ENCODE measurements at places on chromosomes 11 and 22.

DNA sequence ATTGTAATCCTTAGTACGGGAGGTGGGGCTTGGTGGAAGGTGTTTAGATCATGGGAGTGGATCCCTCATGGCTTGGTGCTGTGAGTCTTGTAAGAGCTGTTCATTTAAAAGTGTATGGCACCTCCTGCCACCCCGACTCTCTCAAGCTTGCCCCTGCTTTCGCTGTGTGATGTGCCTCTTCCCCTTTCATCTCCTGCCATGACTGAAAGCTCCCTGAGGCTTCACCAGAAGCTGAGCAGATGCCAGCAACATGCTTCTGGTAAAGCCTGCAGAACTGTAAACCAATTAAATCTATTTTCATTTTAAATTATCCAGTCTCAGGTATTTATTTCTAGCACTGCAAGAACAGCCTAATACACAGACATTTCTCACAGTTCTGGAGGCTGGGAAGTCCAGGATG lies 40.8 kb downstream of the GAB2 start:
- no peak for DNase-seq

DNA sequence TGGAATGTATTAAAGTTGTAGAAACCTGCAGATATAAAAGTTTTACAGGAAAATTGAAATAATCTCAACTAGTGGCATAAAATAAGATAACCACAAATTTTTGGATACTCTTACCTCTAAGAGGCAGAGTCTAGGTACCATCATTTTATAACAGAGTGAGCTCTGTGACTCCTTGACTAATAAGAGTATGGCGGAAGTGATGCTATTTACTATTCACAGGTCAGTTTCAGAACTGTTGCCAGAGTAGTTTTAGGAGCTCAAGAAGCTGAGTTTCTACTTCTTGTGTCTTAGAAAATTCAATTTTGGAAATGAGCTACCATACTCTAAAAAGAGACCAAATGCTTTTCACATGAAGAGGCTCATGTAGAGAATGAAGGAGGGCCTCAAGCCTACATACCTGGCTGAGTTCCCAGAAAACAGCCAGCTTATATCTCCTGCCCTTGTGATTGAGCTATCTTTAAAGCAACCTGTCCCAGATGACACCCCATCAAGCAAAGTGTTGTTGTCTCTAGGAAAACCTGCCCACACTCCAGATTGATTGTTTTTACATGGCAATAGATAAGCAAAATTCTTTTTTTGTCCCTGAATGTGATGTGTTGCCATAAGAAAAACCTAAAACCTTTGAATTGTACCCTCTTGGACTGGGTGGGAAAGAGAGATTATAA lies 712.8 kb upstream of the CNTN5 start:
- DNase-seq: no peak

- DNase-seq: no peak
These were observed 34.5 kb downstream of the CELF1 start for GRCh38 chr11:47518212-47518964.

DNA sequence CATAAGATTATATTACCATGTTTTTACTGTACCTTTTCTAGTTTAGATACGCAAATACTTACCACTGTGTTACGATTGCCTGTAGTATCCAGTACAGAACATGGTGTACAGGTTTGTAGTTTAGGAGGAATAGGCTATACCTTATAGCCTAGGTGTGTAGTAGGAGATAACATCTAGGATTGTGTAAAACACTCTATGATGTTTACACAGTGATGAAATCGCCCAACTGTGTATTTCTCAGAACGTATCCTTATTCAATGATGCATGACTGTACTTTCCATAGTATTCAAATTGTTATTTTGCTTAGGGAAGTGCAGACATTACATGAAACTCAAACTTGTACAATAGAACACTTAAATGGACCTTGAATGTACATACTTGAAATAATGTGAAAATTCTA lies 188.1 kb upstream of the PDGFD start:
- no peak for DNase-seq

- DNase-seq: no peak
These were observed 103.0 kb downstream of the KCNQ1 start for GRCh38 chr11:2547806-2548205.

DNA sequence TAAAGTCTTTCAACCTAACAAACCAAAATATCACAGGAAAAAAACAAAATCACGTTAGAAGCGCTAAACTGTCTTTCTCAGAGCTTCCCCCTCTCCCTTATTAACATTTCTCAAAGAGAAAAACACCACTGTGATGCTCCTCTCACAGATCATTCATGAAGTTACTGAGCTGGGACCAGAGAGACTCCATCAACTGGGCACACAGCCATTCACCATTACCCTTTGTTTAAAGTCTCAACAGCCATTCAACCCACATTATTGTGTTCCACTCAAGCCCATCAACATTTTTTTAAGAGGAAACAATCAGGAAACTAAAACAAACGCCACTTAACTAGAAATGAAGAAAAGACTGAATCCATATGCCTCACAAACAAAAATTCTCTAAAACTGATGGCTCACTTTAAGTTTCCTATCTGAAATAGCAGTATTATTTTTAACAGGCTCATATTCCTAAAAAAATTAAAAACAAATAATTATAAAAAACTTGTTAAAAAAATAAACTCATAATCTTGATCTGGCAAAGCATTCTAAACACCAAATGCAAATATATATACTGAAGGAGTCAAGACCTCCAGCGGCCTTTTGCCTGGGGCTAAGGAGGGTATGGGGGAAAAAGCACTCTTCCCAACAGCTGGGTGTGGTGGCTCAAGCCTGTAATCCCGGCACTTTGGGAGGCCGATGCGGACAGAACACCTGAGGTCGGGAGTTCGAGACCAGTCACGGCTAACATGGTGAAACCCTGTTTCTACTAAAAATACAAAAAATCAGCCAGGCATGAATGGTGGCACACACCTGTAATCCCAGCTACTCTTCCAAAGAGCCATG lies 14.0 kb downstream of the CELF1 start:
- no peak for DNase-seq

- DNase-seq: no peak
These were observed 124.5 kb upstream of the TMEM45B start for GRCh38 chr11:129691142-129691541.

DNA sequence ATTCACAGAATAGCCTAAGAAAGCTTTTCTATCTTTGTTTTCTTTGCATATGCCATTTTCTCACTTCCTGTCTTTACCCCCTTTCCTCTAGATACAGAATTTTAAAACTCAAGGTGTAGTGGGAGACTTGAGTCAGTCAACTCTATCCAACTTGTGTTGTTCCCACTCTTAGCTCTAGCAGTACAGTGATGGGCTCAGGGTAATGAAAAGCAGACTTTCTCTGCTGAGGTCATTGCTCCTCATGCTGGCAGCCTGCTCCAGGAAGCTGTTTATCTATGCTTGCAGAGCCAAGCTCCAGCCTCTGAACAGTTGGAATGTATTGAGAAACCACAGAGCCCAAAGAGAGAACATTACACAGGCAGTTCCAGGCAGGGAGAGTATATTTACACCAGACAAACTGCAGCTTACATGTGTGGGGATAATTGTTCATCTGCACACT lies 68.1 kb downstream of the CSTPP1 start:
- DNase-seq: no peak

DNA sequence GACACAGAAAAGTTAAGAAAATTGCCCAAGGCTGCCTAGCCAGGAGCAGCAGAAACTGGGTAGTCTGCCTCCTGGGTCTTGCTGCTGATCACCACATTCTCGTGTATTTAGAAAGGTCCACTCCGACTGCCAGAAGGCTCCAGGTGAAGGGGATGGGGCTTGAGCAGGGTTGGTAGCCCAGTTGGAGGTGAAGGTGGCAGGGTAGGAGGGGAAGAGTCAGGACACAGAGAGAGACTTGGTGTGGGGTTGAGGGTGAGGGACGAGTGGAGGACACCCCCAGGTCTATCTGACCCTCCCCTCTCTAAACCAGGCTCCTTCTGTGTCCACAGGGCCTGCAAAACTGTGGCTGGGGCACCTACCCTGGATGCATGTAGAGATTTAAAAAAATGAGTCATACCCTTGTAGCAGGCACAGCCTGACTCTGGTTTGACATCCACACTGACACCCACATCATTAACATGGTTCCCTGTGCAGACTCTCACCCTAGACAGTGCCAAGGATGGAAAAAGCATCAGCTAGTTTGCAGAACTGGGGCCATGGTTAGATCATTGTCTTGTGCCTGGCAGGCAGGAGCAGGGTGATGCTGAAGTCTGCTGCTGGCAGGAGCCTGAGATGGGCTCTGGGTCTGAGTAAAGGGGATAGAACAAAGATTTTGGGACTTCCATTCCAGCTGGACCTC lies 273.2 kb downstream of the TENM4 start:
- no peak for DNase-seq

- no peak for DNase-seq
These were observed 28.6 kb upstream of the MUC5AC start for GRCh38 chr11:1129143-1129610.

DNA sequence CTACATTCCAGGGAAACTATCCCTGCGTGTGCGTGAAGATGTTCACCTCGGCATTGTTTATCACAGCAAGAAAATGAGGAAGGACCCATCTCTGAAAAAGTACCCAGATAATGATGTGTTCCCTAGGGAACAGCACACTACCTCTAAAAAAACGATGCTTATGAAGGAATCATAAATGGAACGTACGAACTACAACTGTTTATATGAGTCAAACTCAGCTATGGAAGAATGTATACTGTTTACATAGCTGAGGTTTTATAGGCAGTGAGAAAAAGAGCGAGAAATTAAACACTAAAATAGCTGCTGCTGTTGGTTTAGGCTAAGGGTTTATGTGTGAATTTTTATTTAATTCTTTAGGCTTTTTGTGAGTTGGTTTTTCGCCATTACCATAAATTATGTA lies 48.9 kb downstream of the APOL1 start:
- DNase-seq: no peak

- no peak for DNase-seq
These were observed 136.4 kb downstream of the NECTIN1 start for GRCh38 chr11:119592642-119593041.

GRCh38 chr22:37229805-37230672 lies 14.0 kb downstream of the RAC2 start:
- peak; percentile 85 for DNase-seq

GRCh38 chr11:76266286-76267100 lies 60.2 kb upstream of the WNT11 start:
- no peak for DNase-seq

- no peak for DNase-seq
These were observed 332.0 kb upstream of the CCDC179 start for GRCh38 chr11:23192256-23192655.

GRCh38 chr11:75496305-75496752 lies 29.4 kb downstream of the GDPD5 start:
- no peak for DNase-seq

DNA sequence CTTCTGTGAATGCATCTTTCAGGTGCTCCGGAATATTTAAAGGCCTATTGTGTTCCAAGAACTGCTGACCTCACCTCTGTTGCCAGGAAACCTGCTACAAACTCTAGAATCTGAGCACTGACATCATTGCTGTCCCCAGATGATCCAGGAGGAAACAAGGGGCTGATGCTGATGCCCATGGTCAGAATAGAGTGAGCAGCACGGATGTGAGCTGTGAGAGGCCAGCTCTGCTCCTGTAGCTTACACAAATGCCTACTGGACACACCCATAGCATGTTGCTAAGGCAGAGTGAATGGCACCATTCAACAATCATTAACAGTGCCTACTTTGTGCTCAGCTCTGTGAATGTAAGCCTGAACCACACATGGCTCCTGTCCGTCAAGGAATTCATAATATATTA lies 276.7 kb upstream of the API5 start:
- no peak for DNase-seq

DNA sequence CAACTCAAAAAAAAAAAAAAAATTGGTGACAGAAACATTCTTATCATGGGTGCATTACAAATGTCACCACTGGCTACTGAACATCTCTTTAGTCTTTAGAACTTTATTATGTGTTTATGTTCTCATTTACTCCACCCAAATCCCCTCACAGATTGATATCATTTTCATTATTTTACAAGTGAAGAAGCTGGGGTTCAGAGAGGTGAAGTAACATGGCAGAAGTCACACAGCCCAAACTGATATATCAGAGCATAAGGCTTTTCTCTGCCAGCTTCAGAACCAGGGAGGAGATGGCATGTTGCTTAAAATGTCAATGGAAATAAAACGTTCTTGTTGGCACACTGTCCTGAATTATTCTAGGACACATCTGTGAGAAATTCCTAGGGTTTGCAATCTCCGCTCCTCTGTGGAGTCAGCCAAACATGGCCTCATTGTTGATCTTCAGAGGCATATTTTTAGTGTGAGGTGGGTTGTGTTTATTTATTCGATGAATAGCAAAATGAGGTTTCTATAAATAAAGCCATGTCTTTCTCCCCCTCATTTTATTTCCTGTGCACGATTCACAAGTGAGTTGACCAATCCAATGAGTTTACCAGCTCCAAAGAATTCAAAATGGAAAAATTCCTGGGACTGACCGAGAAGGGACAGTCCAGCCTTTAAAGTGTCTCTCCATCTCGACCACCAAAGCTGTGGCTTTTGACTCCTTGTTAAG lies 72.9 kb upstream of the ANO1 start:
- no peak for DNase-seq

- DNase-seq: no peak
These were observed 59.9 kb downstream of the CYB5R2 start for GRCh38 chr11:7613394-7613720.

DNA sequence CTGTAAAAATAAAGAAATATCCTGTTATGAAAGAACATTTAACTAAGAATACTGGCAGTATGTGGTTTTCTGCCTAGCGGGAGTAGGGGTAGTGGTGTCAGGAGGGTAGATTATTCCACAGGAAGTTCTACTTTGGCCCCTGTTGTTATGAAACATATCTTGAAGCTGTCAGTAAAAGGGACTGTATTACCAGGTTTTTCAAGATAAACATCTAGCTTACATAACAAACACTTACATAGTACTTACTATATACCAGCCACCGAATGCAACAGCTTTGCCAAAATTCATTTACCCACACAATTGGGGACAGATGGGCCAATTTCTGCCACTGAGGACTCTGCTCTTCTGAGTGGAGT lies 3.7 kb downstream of the TMEM123 start:
- no peak for DNase-seq

DNA sequence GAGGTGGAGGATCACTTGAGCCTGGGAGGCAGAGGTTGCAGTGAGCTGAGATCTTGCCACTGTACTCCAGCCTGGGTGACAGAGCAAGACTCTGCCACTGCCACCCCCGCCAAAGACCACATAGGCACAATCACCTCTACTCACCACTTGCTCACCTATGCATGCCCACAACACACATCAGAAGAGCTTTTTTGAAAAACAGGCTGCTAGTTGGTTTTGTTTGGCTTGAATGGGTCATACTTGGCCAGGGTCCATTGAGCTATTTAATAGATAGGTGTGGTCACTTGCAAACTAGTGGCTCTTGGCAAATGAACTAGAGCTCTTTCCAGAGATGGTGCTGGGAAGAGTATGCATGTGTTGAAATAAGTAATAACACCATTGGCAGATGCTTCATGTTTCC lies 80.1 kb downstream of the EMSY start:
- DNase-seq: no peak

- DNase-seq: no peak
These were observed 361 bp downstream of the SRPRA start for GRCh38 chr11:126268361-126268707.

DNA sequence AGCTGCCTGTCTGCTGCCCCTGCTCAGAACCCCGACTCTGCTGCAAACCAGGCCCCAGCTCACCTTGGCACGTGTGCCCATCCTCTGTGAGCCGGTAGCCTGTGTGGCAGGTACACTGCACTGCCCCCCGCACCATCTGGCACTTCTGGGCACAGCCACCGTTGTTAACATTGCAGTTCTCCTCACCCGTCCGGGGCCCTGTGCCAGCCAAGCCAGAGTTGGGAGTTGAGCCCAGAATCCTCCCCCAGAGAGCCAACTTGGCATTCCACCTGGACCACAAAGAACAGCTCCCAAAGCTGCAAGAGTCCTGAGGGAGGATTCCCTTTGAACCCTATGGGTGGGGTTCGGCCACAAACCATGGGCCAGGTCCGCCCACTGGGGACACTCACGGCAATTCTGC lies 22.5 kb downstream of the LRP4 start:
- DNase-seq: no peak

Measured in T-helper 9 cell (primary cell).